ENCODE measurements at places on chromosomes 3 and 15.

DNA sequence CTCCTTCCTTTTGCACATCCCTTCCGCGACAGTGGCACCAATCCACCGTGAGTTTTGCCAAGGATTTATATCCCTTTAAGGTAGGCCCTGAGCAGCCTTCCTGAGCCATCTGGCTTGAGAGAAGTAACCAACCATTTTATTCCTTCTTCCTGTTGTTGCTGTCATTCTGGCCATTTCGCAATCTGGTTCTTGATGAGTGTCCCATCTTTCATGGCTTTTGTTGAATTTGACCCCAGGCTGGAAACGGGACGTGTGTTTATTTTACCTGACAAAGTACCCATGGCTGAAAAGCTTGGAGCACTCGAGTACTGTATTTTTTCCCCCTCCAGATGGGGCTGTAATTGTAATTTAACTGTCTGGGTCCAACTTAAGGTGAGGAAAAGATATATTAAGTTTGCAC, 173.4 kb downstream of the WNT5A start:
- no peaks in the 10 kb centered on the region for H3K36me3 ChIP-seq
- no peak for DNase-seq
- no peaks in the 10 kb centered on the region for H3K4me1 ChIP-seq
- no peaks in the 10 kb centered on the region for H3K27me3 ChIP-seq
- no peak overlapping the region for H3K4me3 ChIP-seq
- no peak overlapping the region for H3K27ac ChIP-seq

- DNase-seq, result no peak
- H3K27ac ChIP-seq, result no peak overlapping the region
- no peak overlapping the region for H3K4me3 ChIP-seq
- H3K27me3 ChIP-seq, result peaks cover 1% of the 10 kb centered on the region
- no peaks in the 10 kb centered on the region for H3K36me3 ChIP-seq
Measured at GRCh38 chr15:91712286-91712685, 141.2 kb upstream of the SLCO3A1 start.

DNA sequence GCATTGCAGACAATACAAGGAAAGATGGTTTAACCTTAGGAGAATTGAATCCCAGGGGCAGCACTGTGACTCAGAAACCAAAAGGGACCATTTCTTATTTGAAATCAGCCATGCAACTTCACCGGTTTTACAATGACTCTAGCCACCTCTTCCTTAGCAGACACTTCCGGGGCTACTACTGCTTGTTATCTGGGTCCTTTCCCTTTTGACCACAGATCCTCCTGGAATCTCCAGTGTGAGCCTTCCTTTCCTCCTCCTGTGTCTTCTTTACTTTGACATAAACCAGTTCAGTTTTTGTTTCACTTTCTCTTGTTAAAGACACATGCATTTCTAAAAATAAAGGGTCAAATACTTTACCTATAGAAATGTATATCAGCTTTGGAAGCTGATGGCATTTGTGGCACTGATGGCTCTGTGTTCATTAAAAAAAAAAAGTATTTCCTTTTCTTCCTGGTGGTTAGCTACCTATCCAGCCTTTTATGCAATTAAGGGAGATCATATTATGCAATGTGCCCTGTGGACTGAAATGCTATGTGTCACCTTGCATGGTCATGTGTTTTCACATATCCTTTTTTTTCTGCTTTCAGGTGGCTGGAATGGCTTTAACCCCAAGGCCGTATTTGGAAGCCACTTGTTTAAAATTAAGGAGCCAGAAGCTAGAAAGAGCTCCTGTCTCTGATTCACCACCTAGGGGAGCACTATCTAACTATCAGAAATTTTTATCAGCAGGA, 296.2 kb downstream of the CHL1 start:
- peaks cover 3% of the 10 kb centered on the region for H3K4me1 ChIP-seq
- peak overlapping the region; percentile 77 for H3K4me3 ChIP-seq
- DNase-seq, result no peak
- H3K27ac ChIP-seq, result peak overlapping the region; percentile 3
- H3K27me3 ChIP-seq, result no peaks in the 10 kb centered on the region
- no peaks in the 10 kb centered on the region for H3K36me3 ChIP-seq

DNA sequence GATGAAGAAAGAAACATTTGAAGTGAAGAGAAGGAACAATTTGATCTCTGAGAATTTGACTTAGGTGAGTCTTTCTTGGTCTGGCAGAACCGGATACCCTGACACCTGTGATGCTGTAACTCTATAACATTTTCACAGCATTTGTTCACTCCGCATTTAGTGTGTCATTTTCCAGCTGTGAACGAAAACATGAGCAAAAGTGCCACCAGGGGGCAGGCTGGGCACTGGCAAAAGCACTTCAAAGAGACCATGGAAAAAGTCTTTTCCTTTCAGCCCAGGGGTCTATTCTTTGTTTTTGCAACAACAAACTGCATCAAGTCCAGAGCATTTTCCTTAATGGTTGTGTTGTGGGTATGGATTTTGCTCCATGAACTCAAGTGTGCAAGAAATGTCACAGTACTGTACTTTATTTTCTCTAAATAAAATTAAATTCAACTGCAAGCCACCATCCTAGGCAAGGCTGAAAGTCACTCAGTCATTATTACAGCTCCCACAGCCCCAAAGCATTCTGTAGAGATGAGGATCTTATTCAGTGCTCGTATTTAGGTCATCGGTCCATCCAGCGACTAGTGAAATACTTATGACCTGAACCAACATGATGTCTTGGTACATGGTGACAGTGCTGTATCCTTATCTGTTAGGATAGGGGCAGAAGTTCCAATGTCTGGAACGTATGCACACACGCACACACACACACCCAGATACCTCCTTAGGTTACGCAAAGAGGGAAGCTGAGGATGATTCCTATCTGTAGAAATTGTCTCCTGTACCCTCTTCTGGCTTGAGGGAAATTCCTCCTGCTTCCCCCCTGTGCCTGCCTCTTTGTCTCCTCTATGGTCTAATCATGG, 125.5 kb downstream of the GADL1 start:
- peaks cover 4% of the 10 kb centered on the region for H3K27me3 ChIP-seq
- no peaks in the 10 kb centered on the region for H3K4me1 ChIP-seq
- no peak overlapping the region for H3K4me3 ChIP-seq
- H3K36me3 ChIP-seq, result no peaks in the 10 kb centered on the region

DNA sequence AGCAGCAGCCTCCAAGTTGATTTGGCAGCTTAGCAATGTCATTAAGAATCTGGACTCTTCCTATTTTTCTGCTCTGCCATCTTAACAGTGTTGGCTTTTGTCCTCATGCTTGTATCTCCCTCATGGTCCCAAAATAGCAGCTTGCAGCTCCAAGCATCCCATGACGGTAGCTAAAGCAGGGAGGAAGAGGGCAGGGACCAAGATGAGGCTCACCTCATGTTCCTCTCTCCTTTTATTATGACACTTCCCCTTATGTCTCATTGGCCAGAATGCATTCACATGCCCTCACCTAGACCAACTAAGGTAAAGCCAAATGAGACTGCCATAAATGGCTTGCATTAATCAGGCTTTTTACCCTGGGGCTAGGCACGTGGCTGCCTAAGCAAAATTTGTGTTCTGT, 382.4 kb downstream of the SHQ1 start:
- H3K27ac ChIP-seq, result no peak overlapping the region
- no peak overlapping the region for H3K4me3 ChIP-seq
- no peak for DNase-seq
- H3K4me1 ChIP-seq, result peaks cover 6% of the 10 kb centered on the region

GRCh38 chr15:29849716-29850115, 27.4 kb upstream of the TJP1 start:
- no peak for DNase-seq
- peaks cover 2% of the 10 kb centered on the region for H3K36me3 ChIP-seq
- H3K4me1 ChIP-seq, result no peaks in the 10 kb centered on the region
- H3K4me3 ChIP-seq, result no peak overlapping the region

All from memory B cell (primary cell).